ENCODE measurements at places on chromosomes 6 and 20.

GRCh38 chr6:17429383-17430061 lies 36.1 kb downstream of the CAP2 start:
- no peak for DNase-seq

DNA sequence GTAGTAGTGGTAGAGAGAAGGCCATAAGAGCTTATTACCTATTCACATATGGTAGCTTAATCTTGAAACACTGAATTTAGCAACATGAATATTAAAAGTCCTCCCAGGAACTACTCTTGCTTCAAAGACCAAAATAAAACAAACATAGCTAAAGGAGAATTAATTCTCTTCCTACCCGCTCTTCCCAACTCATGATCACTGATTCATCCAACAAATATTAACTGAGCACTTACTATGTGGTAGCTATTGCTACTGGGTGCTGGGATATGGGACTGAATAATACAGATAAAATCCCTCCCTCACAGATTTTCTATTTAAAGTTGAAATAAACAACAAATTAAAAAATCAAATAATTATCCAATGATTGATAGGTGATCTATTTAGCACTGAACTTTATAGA lies 287.1 kb downstream of the BTBD9 start:
- no peak for DNase-seq

DNA sequence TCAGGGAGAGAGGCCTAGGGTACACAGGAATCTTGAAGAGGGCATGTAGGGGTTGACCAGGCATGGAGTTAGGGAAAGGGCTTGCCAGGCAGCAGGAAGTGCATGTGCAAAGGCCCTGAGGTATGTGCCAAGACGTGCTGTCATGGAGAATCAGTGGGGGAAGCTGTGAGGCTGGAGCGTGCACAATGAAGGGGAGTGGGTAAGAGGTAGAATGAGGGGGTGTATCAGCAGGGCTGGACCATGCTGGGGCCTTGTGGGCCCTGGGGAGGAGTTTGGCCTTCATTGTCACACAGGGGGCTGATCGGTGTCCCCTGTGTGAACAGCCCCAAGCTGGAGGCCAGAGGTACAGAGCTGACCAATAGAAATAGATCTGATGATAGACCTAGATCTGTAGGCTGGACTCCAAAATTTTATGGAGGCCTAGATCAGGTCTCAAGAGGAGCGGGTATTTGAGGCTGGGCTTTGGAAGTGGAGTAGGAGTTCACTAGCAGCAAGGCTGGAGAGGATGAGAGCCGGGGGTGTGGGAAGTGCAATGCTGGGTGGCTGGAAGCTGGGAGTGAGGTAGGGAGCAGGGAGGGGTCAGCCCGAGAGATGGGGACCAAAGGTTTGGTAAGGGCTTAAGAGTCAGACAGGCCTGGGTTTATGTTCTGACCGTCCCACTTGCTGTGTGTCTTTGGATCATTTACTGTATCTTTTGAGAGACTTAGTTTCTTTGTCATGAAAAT lies 3.0 kb downstream of the SRC start:
- DNase-seq = no peak

- DNase-seq = no peak
Measured at GRCh38 chr6:142303176-142303533, 1.3 kb downstream of the ADGRG6 start.

DNA sequence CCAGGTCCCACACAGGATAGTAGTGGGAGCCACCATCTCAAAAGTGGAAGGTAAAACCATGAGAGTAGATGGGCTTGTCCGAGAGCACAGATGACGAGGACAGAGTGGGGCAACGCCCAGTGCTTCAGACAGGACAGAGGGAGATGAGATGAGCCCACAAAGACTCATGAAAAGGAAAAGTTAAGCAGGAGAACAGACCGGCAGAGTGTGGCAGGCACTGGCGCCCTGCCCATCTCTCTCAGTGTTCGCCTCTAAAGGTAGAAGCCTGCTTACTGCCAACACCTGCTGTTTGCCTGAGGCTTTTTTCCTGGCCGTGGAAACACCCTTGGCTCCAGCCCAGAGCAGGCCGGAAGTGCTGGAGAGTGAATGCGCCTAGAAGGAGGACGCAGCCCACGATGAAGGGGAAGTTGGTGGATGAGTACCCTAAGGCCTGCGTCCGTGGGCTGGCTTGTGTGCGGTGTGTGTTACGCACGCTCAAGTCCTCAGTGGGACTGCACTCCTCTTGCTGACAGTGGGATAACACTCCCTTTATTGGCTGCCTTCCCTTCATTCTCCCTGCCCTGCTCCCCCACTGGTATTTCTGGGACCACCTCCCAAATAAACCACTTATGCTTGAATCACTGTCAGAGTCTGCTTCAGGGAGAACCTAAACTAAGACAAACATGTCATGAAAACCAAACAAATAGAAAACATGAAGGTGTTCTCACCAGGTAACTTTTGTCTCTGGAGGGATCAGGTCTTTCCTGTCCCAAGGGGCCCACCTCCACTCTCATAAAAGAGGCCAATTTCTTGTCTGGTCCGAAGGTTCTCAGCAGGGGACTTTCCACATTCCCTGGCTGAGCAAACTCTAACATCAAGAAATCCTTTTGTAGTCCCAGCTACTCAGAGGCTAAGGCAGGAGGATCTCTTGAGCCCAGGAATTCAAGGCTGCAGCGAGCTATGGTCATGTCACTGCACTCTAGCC lies 9.1 kb upstream of the FOXP4 start:
- no peak for DNase-seq

DNA sequence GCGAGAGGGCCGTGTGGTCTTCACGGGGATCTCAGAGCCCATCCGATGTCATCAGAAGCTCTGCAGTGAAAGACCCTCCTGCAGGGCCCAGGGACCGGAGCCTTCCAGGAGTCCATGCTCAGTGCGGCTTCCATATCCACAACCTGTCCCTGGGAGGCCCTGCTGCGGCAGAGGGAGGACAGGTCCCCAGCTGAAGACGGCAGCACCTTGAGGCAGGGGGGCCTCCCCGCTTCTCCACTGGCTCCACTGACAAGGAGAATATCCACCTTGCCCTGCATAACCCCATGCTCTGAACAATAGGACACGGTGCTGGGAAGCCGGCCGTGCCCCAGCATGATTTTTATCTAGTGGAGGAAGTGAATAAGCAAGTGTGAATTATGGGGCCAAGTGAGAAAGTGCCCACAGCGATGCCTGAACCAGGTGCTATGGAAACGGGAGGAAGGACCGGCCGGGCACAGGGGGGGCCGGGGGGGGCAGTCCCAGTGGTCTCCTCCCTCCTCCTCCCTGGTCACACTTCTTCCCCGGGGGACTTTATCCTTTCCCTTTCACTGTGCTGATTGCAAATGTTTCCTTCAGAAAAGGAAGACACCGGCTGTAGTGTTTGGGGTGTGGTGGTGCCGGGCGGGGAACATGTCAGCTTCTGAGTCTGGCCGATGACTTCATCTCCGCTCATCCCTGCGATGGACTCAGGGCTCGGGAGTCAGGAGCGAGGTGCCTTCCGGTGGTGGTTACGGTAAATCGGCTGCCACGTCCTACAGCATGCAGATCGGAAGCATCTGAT lies 225.1 kb downstream of the ERMARD start:
- DNase-seq = no peak

DNA sequence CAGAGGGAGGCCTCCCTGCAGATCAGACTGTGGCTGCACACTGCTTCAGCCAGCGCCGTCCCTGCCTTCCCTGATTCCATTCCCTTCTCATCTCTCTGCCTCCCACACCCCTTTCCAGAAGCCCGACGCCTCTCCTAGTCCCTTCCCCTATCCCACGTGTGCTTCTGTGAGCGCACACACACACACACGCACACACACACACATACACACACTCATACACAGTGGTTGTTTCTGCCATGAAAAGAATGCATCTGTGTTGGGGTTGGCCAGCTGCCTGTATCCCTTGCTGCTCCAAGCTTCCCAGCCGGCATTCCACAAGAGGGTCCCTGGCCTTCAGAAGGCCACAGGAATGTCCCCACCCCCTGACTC lies 51.7 kb downstream of the MOCS1 start:
- no peak for DNase-seq

GRCh38 chr6:16967470-16967817 lies 134.4 kb upstream of the STMND1 start:
- DNase-seq = no peak

DNA sequence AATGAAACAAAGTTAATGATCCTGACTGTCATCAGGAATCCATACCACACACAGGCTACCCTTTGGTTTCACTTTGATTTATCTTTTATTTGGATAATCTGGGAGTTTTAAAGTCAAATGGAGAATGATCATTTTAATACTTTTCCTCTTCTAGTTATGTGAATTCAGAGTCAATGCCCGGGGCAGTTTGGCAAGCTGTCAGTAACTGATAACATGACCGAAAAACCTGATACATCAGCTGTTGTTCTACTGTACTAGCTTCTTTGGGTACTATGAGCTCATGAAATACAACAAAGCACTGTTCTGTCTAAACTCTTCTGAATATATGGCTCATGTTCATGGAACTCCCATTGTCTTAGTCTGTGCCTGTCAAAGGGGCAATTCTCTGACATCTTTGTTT lies 30.2 kb downstream of the KLHL31 start:
- no peak for DNase-seq

DNA sequence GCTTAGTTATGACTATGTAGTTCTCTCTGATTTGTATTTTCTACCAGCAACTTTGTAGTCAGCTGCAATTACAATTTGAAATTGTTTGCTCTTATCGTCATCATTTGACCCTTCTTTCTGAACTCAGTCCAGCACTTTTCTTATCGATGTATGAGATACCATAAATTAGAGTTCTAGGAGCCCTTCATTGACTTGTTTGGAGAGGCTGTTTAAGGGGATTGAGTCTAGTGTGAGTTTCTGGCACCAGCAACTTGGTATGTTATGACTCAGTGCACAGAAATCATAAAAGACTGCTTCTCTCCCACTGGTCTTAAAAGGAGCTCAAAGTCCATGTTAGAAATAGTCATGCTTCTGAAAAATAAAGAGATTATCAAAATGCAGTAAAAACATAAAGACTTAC lies 190.3 kb downstream of the TENT5A start:
- DNase-seq = no peak

DNA sequence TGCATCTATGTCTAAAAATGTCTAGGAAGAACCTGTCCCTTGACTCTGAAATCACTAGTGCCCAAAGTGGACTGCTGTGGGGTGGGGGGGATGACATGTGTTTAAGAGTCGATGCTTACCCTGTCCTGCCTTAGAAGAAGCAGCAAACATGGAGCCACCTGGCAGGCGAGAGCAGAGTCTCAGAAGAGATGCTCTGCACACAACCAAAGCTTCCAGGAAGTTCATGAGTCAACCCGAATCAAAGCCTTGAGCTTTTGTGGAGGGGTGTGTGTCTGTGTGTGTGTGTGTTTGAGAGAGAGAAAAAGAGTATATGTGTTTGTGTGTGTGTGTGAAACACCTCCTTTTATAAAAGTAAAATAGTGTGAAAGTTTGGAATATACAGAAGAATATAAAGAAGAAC lies 269.9 kb downstream of the ALDH8A1 start:
- DNase-seq = no peak

DNA sequence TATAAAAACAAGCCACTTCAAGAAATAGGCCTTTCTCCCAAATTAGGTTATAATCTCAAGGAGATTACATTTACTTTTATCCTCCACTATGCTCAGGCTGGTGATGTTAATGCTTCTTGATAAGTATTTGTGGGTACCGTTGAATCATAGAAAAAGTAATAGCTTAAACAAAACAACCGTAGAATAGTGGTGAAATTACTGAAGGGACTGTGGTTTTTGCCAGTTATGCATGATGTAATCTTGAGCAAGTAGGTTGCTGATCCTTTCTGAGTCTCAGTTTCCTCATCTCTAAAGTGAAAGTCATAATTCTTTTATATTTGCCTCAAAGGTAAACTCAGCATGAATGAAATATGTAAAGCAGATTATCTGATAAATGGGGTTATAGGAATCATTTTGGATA lies 187.3 kb upstream of the JAG1 start:
- no peak for DNase-seq

- DNase-seq = no peak
Measured at GRCh38 chr6:136307351-136307750, 17.7 kb upstream of the BCLAF1 start.

- no peak for DNase-seq
Measured at GRCh38 chr6:96138406-96138805, 122.6 kb downstream of the FUT9 start.

- DNase-seq = no peak
Measured at GRCh38 chr6:154605178-154605881, 94.8 kb upstream of the CNKSR3 start.

DNA sequence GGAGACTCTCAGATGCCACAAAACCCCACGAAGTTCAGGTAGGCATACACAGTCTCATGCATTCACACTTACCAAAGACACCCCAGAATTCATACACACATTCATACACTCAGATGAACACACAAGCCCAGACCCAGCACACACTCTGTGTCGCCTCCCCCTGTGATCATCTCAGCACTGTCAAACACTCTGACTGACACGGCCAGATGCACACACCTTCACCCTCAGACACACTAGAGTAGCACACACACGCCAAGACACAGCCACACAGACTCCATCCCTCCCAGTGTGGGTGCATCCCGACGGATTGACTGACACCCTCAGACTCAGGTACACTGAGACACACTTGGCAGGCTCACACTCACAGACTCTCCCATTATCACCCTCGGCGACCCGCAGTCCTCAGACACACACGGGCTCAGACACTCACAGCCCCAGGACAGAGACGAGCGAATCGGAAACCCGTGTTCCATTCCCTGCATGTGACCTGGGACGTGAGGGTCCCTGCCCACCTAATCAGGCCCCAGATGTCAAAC lies 872 bp upstream of the RIMS4 start:
- DNase-seq = no peak

GRCh38 chr6:107735906-107736635 lies 88.0 kb downstream of the SCML4 start:
- DNase-seq = no peak

DNA sequence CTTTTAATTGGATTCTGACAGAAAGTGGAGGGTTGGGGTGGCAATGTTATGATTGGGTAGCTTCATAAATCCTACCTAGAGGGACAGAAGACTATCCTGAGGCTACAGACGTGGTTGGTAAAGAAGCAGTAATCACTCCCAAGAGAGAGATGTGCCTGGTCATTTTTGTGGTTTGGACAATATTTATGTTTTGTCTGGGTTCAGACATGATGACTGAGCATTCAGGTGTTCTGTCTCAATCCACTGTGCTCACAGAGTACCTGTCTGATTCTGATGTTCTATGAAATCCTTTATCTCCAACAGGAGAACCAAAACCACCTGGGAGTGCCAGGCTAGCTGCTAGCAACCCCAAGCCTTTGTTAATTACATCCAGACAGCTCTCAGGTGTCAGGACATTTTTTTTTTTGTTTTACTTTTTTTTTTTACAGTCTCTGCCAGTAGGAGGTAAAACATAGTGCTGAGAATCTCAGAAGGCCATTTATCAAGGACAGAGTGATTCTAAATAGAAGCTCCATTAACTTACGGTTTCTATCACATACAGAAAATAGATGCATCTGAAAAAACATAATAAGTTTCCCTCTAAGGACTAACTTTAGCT lies 1.6 kb upstream of the HLA-DQA1 start:
- no peak for DNase-seq

DNA sequence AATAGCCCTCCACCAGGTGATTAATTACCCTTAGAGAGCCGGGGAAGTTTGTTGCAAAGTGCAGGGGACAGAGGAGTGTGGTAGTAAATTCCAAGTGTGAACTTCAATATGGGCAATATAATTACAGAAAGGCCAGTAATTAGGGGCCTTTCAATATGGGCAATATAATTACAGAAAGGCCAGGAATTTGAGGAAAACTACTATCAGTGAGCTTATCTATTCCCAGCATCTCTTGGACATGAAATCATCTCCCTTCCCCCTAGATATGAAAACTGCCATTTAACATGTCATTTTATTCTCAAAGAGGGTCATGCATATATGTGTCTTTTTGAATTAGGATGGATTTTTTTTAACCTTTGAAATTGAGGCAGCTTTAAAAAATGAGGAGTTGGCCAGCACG lies 102.0 kb downstream of the FOXO3 start:
- no peak for DNase-seq

Measured in activated T-helper 2 cell treated with anti-CD3 and anti-CD28 coated beads, Interferon-gamma antibody, Interleukin-2, Interleukin-4, amounts not matched to agents 10 μg/mL and 5 μg/mL and 100 μg/mL, durations not matched to agents 14 hours and 24 hours and 36 hours (primary cell).